Nucleus accumbens (tissue), 56 donors: ENCODE measurements at places on chromosomes 13 and 19.

DNA sequence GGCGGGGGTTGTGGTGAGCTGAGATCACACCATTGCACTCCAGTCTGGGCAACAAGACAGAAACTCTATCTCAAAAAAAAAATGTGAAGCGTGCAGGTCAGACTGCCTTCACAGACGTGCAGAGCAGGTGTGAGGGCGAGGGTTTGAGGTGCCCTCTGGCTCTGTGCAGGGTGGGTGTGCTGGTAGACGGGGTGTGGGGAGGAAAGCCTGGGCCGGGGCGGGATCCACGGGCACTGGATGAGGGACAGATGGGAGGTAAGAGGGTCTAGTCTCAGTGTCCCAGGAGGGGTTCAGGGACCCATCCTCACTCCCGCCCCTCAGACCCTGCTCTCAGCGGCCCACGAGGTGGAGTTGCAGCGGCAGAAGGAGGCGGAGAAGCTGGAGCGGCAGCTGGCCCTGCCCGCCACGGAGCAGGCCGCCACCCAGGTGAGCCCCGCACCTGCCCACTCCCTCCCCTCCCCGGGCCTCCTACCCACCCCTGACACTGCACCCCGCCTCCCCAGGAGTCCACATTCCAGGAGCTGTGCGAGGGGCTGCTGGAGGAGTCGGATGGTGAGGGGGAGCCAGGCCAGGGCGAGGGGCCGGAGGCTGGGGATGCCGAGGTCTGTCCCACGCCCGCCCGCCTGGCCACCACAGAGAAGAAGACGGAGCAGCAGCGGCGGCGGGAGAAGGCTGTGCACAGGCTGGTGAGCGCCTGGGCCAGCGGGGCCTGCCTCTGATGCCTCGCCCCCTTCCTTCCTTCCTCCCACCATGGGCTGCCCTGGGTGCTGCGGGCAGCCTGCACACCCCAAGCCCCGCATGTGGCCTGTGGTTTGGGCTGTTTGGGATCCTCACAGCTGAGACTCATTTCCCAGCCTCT lies 9.1 kb downstream of the NOP53 start:
- DNase-seq, result no peak

- DNase-seq, result no peak
Observed at GRCh38 chr19:48632692-48633147, 4.5 kb downstream of the DBP start.

- DNase-seq, result peak; percentile 18
Observed at GRCh38 chr13:99803141-99803540, 168.4 kb downstream of the ZIC5 start.

- peak; percentile 28 for DNase-seq
Observed at GRCh38 chr13:41428155-41428554, 29.2 kb upstream of the RGCC start.

GRCh38 chr19:1609680-1610474 lies 4.6 kb upstream of the UQCR11 start:
- DNase-seq, result no peak
